ENCODE measurements at places on chromosomes 6 and 20.

GRCh38 chr6:166121726-166122125 lies 45.9 kb downstream of the TBXT start:
- DNase-seq, result no peak

DNA sequence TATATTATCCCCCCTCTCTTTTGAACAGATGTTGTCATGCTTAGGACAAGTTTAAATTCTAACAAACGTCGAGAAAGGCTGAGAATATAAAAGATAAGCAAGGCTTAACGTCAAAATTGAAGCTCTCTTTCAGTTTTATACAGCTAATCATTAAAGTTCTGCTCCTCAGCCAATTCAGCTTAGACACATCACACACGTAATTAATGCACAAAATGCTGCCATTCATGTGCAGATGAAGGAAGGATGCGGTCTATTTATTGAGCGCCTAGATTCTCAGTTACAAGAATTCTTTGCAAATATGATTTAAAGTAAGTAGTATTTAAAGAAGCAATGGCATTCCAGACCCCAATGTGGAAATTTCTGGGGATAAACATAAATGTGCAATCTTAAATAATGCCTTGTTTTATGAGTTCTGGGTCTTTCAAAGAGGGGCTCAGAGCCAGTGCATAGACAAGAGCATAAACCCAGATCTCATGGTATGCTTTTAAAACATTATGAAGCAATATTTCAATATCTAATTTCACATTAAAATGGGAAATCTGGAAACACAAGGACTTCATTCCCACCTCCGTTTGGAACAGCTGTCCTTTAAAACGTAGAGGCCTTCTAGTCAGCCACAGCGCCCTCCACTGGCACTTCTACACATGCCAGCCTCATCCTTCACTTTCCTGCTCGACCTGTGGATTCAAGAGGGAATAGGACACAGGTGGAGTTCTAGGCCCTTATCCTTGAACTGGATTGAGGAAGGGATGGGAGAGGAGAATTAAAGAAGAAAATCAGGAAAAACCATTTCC lies 85.8 kb downstream of the LYRM4 start:
- DNase-seq, result no peak

GRCh38 chr20:4932061-4932460 lies 69.2 kb downstream of the SLC23A2 start:
- DNase-seq, result no peak

- no peak for DNase-seq
Measured at GRCh38 chr6:36050947-36051710, 23.5 kb downstream of the MAPK14 start.

- no peak for DNase-seq
Measured at GRCh38 chr6:165755583-165755982, 92.5 kb upstream of the PDE10A start.

GRCh38 chr6:37456126-37456525 lies 23.1 kb downstream of the CMTR1 start:
- DNase-seq, result no peak
